ENCODE measurements at places on chromosomes 12 and 14.

DNA sequence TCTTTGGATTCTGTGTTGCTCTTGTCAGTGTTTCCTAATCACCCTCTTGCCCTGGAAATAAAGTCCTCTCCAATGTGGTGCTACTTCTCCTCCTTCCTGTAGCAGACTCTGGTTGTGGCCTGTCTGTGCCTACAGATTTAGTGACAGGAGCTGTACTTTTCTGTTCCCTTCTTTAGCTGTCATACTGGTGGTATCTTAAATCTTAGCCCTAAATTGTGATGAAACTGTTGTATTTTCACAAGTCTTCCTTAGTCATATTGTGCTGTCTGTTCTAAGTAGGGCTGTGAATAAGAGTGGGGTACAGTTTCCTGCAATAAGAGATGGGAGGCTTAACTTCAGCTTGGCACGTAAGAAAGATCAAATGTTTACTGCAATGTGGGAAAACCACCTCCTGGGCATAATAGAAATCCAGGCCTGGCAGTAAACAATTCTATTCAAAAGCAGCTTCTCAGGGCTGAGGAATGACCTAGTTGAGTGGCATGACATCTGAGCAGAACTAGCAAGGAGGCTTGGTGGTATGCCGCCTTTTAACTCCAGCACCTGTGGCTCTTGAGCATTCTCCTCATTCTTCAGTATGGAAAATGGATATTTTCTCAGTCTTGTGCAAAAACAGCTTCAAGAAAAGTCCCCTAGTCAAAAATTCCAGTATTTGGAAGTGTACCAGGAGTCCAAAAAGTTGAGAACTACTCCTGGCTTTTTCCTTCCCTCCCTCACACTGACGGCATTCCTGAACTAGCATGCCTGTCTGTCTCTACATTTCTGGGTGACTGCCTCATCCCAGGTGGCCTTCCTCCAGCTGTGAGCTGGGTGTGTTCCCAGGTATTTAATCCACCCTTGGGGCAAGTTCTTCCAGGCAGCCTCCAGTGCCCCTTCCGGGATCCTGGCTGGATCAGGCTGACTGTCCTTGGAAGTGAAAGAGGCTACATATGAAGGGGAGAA lies 19.5 kb downstream of the ANO6 start:
- DNase-seq, result peak; percentile 46

- DNase-seq, result no peak
Measured at GRCh38 chr12:50842637-50843493, at the start of gene TMPRSS12. TSS of gene TMPRSS12 (plus strand) at chr12:50842926. CDS start at chr12:50842965, 39 bp downstream.

GRCh38 chr12:53949631-53950436 lies 4.9 kb upstream of the HOXC12 start:
- DNase-seq, result no peak

- no peak for DNase-seq
Measured at GRCh38 chr12:44993161-44993560, 57.7 kb downstream of the DBX2 start.

GRCh38 chr12:119838826-119839600 lies 38.1 kb downstream of the CIT start:
- no peak for DNase-seq

DNA sequence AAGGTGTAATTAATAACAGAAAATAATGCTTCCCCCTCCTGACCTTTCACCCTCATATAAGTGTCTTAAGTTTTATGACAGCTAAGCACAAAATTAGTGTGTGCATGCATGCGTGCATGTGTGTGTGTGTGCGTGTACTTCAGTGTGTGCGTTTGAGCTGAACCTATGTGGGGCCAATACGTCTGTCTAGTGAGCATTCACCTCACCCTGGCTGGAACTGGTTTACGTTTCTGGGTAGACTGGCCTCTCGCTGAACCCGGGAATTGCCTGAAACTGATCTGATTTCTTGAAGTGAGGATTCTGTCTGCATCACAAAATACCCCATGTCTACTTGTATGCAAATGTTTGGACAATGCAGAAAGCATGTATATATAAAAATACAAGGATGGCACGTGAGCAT lies 68.2 kb upstream of the TBX3 start:
- no peak for DNase-seq

DNA sequence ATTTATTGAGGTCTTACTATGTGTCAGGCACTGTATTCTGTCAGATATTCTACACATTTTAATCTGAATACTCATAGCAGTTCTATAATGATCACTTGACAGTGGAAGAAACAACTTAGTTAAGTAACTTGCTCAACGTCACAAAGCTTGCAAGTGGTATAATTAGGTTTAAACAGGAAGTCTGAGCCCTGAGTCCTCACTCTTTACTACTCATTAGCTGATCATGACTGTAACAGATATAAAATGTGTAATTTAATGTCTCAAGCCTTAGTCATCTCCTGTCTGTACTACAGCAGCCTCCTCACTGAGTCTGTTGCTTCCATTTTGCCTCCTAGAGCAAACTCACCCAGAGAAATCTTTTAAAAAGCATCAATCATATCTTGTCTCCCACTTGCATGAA lies 38.9 kb downstream of the PPP4R4 start:
- DNase-seq, result peak; percentile 57

DNA sequence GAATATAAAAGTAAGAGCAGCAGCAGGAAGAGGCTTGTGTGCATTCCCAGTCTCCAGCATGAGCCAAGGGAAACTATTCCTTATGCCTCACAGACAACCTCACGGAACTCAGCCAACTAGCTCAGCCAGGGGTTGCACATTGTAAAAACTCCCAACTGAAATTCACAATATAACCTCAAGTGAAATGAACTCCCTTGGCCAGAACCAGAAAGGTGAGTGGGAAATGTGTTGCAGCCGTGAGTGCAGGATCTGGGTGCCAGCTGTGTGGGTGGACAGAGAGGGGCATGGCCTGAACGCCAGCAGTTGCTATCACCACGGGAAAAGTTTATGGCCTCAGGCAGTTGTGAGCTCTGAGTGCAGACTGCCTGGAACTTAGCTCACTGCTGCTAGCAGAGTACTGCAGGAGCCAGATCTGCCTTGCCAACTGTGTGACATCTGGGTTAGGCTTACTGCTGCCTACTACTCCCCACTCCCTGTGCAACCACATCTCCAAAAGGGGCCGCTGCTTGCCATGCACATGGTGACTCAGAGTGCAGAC lies 2.3 kb upstream of the CLEC1A start:
- no peak for DNase-seq

GRCh38 chr14:99176156-99176945 lies 95.6 kb downstream of the BCL11B start:
- DNase-seq, result no peak

DNA sequence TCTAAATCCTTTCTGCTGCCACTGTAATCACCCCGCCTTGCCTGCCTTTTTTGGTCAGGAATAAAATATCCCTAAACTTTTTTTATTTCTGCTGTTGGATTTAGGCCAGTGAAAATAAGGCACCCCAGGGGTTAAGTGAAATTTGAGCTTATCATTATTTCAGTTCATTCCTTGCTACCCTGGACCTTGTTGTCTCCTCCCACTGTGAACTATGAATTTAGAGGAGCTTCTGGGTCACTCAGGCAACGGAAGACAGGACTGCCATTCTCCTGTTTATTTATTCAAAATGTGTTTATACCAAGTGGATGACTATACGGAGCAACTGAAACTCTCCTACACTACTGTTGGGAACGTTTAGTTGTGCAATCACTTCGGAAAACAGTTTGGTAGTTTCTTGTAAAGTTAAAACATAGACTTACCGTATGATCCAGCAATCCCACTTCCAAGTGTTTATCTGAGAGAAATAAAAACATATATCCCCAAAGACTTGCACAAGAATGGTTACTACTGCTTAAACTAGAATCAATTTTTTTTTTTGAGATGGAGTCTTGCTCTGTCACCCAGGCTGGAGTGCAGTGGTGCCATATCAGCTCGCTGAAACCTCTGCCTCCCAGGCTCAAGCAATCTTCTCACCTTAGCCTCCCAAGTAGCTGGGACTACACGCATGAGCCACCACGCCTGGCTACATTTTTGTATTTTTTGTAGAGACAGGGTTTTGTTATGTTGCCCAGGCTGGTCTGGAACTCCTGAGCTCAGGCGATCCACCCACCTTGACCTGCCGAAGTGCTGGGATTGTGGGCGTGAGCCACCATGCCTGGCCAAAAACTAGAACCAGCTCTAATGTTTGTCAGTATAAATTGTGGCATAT lies 2.3 kb upstream of the TRAFD1 start:
- DNase-seq, result no peak

DNA sequence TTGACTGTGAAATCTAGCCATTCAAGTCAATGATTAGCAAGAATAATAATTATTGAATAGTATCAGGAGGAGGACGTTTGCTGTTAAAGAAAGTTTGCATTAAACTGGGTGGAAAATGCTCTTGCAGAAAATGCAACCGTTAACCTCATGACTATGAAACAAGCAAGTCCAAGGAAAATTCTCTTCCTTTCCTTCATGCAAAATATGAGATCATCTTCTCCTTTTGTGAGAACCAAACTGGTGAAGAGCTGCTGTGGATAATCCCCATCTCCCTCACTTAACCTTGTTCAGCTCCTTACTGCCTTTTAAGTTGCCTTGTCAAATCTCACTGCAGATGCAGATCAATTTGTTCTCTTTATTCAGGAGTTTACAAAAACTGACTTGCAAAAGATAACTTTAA lies 142.5 kb downstream of the BCAT1 start:
- peak; percentile 4 for DNase-seq

GRCh38 chr12:59737725-59738463 lies 142.1 kb downstream of the SLC16A7 start:
- no peak for DNase-seq

- no peak for DNase-seq
Measured at GRCh38 chr12:42450248-42450647, 124.3 kb downstream of the PPHLN1 start.

GRCh38 chr12:64682572-64683277 lies 72.4 kb downstream of the RASSF3 start:
- peak; percentile 58 for DNase-seq

Measured in suppressor macrophage (primary cell).